ENCODE measurements at places on chromosomes 11 and 22.

GRCh38 chr11:71086687-71087258, 165.6 kb downstream of the SHANK2 start:
- DNase-seq, result no peak

DNA sequence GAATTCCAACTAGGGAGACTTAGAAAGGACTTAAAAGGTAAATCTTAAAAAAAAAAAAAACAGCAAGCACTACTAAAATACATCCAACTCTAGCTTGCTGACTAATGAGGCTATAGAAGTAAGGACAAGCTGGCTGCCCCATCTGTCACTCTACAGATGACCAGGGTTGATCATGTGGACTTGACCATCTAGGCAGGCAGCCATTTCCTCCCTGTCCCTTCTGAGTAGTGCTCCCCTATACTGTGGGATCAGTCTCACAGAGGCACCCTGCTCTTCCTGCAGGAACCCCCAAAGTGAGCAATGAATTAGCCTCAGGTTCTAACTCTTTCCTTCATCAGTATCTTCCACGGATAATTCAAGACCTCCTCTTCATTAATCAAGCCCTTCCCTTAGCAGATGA, 12.3 kb downstream of the SLC1A2 start:
- no peak for DNase-seq

GRCh38 chr11:128354476-128354875, 232.9 kb downstream of the ETS1 start:
- no peak for DNase-seq

DNA sequence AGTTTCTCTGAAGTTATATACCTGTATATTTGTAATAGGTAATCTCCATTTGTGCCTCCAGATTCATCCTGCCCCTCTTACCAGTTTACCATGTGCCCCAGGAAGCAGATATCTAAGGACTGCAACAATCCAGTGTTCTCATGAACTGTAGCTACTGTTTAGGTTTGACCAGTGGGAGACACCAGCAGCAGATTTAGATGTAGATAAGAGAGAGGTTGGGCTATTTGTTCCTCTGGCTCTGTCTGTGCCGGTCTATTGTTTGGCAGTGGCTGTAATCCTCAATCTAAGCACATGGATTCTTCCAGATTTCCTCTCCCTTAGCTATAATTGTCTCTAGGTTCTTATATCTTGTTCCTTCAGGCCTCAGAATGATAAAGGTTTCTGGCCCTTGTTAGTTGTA, 88.4 kb downstream of the ANO3 start:
- no peak for DNase-seq

- DNase-seq, result no peak
These were observed 46.0 kb upstream of the OR9Q1 start for GRCh38 chr11:57977709-57978108.

- no peak for DNase-seq
These were observed 19.8 kb downstream of the ARL14EP start for GRCh38 chr11:30342736-30343166.

GRCh38 chr11:111792314-111792713, 26.1 kb upstream of the PPP2R1B start:
- no peak for DNase-seq

GRCh38 chr11:75603791-75604736, 42.0 kb downstream of the SERPINH1 start:
- no peak for DNase-seq

DNA sequence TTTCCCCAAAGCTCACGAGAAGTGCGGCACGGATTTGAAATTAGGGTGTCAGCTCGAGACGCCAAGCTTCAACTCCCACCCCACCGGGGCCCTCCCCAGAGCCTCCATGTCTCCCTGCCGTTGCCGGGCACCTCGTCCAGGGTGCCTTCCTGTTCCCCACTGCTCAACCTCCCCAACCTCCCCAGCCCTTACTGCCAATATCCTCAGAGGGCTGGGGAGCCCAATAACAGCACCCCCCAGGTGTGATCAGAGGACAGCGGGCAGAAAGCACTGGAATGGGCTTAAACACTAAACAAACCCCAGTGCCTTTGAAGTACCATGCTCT, 1336.4 kb downstream of the TBC1D22A start:
- no peak for DNase-seq

DNA sequence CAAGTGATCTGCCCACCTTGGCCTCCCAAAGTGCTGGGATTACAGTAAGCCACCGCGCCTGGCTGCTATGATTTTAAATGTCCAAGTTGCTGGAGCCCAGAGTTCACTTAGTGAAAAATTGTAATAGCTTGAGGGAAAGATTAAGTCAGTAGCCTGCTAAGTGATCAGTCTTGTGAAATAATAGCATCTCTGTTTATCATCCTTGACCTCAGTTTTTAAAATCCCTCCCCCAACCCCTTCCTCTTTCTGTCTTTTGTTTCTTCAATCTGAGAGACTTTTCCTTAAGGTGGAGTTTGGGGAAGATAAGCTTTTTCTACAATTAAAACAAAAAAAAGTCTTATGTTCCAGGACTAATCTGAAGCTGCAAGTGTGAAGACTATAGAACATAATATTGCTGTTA, 6.4 kb downstream of the HIPK3 start:
- DNase-seq, result no peak

- DNase-seq, result no peak
These were observed 677.3 kb downstream of the TBC1D22A start for GRCh38 chr22:47439643-47440265.
